ENCODE measurements at places on chromosomes 12 and 14.

DNA sequence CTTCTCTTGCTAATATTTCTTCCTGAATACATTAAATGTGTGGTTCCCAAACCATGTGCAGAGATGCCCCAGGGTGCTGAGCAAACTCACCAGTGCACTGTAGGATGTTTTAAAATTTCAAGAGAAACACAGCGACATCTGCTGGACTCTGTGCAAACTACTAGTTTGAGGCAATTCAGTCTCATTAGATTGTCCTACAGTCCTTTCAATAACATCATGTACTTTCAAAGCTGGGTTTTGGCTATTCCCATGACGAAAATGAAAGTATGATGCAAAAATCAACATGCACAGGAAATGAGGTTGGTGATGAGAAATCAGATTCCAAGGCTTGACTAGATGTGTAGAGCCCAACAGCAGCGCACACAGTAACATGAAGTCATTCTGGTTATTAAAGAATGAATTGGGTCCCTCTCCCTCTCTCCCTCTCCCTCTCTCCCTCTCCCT, 66.3 kb downstream of the CLIP1 start:
- peak; percentile 79 for DNase-seq

DNA sequence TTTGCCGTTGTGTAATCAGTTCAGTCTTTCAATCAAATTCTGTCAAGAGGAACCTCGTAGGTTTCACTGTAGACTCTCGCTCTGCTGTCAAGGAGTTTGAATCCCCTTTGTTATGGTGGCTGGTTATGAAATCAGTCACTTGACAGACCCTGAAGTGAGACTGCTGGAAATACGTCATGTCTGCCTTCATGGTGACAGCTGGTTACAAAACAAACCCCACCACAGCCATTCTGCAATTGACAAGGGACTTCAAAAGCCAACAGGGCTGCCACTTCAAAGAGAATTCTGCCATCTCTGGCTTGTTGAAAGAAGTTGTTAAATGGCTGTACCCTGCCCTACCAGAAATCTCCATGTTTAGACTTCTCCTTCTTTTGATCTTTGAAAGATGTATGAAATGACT, 286.9 kb downstream of the ERC1 start:
- DNase-seq: no peak

GRCh38 chr14:54338696-54339317, 58.0 kb upstream of the CDKN3 start:
- DNase-seq: peak; percentile 75

DNA sequence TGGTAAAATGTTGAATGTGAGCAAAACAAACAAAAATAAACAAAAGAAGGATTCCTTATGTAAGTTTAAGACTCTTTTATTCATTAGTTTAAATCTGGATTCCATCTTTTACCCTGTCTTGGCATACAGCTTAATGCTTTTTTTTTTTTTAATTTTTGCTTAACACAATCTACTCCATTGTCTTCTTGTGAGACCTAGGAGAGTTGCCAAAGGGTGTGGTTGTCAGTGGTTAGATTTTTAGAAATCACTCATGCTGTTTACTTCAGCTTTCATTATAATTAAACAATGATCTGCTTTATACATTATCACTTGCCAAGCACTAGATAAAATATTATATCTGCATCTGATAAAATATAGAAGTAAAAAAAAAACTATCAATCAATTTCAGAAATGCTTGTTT, 77.7 kb upstream of the KITLG start:
- DNase-seq: peak; percentile 91

GRCh38 chr12:94586589-94587259, 63.6 kb downstream of the TMCC3 start:
- peak; percentile 63 for DNase-seq

GRCh38 chr12:116174006-116174405, 103.5 kb downstream of the MED13L start:
- DNase-seq: no peak
